ENCODE measurements at places on chromosomes 12 and 14. TPM values are rescaled to one million over a fixed set of nuclear protein-coding genes. Genes with fewer than 3 reads are reported as not detected.

Gene OLR1
- total RNA-seq, result not detected

Gene GPRC5D
- 0.44 TPM for total RNA-seq

Gene CRIP1
- total RNA-seq, result 129 TPM

Gene CISTR
- total RNA-seq, result not detected

Gene TEAD4
- not detected for total RNA-seq

Gene ACSM4
- total RNA-seq, result not detected

GRCh38 chr12:75571204-75571603, 59.8 kb upstream of the KRR1 start:
- no peak overlapping the region for H3K27ac ChIP-seq
- no peaks in the 10 kb centered on the region for H3K36me3 ChIP-seq
- H3K4me1 ChIP-seq, result no peaks in the 10 kb centered on the region
- H3K27me3 ChIP-seq, result peaks cover 12% of the 10 kb centered on the region
- DNase-seq, result no peak
- no peak overlapping the region for H3K4me3 ChIP-seq

DNA sequence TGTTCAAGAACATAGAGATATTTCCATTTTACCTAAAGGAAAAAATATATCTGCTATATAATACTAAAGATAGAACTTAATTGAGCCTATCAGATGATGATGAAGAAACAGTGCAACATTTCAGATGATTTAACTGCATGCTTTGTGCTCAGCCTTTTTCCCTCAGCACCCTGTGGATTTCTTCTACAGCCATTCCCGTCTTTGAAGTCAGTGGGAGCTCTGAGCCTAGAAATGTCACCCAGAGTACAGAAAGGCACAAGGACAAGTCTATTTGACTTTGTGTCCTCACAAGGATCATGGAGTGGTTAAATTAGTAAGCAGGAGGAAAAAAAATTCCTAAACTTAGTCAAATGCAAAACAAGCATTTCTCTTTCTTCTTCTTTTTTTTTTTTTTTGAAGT, 994.0 kb upstream of the FLRT2 start:
- no peaks in the 10 kb centered on the region for H3K36me3 ChIP-seq
- no peak overlapping the region for H3K4me3 ChIP-seq
- no peaks in the 10 kb centered on the region for H3K27me3 ChIP-seq
- no peak overlapping the region for H3K27ac ChIP-seq
- no peaks in the 10 kb centered on the region for H3K4me1 ChIP-seq
- DNase-seq, result no peak

GRCh38 chr12:60176891-60177290, 581.1 kb downstream of the SLC16A7 start:
- no peaks in the 10 kb centered on the region for H3K36me3 ChIP-seq
- no peak for DNase-seq
- H3K27me3 ChIP-seq, result no peaks in the 10 kb centered on the region
- H3K4me1 ChIP-seq, result no peaks in the 10 kb centered on the region
- no peak overlapping the region for H3K4me3 ChIP-seq

- no peak overlapping the region for H3K27ac ChIP-seq
- no peak overlapping the region for H3K4me3 ChIP-seq
- DNase-seq, result no peak
- no peaks in the 10 kb centered on the region for H3K4me1 ChIP-seq
- no peaks in the 10 kb centered on the region for H3K27me3 ChIP-seq
- H3K36me3 ChIP-seq, result no peaks in the 10 kb centered on the region
These were observed 145.4 kb downstream of the TPH2 start for GRCh38 chr12:72084061-72084460.

- no peak overlapping the region for H3K4me3 ChIP-seq
- H3K4me1 ChIP-seq, result no peaks in the 10 kb centered on the region
- H3K27ac ChIP-seq, result no peak overlapping the region
- no peaks in the 10 kb centered on the region for H3K27me3 ChIP-seq
- no peak for DNase-seq
These were observed 28.0 kb downstream of the ENTPD5 start for GRCh38 chr14:73991092-73991491.

DNA sequence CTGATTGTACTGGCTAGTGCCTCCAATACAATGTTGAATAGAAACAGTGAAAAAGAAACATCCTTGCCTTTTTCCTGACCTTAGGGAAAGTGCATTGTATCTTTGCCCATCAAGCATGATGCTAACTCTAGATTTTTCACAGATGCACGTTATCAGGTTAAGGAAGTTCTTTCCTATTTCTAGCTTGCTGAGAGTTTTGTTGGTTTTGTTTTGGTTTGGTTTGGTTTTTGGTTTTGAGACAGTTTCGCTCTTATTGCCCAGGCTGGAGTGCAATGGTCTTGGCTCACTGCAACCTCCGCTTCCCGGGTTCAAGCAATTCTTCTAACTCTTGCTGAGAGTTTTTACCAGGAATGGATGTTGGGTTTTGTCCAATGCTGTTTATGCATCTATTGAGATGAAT, 89.0 kb downstream of the BRMS1L start:
- H3K27me3 ChIP-seq, result peaks cover 8% of the 10 kb centered on the region
- no peak overlapping the region for H3K4me3 ChIP-seq
- no peaks in the 10 kb centered on the region for H3K36me3 ChIP-seq
- DNase-seq, result no peak
- no peak overlapping the region for H3K27ac ChIP-seq

DNA sequence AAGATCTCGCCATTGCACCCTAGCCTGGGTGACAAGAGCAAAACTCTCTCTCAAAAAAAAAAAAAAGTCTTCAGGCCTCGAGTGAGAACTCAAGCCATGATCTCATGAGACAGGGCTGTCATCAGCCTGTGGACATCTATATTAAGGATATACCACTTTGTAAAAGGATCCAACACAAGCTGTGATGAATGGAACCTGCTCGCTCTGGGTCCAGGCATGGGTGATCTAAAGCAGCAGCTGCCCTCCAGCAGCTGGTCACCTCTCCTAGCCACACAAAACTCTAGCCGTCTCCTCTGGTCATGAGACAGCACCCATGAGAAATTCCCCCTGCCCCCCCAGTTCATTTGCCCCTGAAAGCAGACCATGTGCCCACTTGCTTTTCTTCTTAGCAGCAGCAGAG, 19.1 kb upstream of the DGLUCY start:
- no peak overlapping the region for H3K27ac ChIP-seq
- DNase-seq, result no peak
- H3K4me3 ChIP-seq, result no peak overlapping the region
- H3K27me3 ChIP-seq, result no peaks in the 10 kb centered on the region
- no peaks in the 10 kb centered on the region for H3K36me3 ChIP-seq

DNA sequence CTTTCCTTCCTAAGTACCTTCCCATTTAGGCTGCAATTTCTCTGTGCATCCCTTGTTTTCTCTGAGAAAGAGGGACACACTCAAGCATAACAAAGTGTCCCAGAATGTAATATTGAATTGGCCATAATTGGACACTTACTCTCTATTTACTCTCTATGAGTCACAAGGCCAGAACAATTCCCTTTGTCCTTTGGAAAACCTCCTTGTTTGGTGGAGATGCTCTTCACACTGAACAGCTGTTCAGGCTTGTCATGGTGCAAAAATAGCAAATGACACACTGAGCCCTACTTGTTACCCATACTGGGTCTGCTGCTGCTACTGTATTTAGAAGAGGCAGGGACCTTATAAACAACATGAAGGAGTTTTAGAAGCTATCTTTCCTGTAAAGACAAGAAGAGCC, 1590.5 kb upstream of the TMEM132C start:
- H3K4me1 ChIP-seq, result no peaks in the 10 kb centered on the region
- no peak overlapping the region for H3K4me3 ChIP-seq
